ENCODE measurements at places on chromosomes 1 and 21.

GRCh38 chr21:27648560-27648959 is 681.7 kb upstream of the ADAMTS5 start:
- H3K4me1 ChIP-seq: no peaks in the 10 kb centered on the region
- H3K27ac ChIP-seq: no peak overlapping the region
- no peaks in the 10 kb centered on the region for H3K27me3 ChIP-seq
- H3K4me3 ChIP-seq: no peak overlapping the region
- no peaks in the 10 kb centered on the region for H3K36me3 ChIP-seq

- peak overlapping the region; percentile 67 for H3K4me3 ChIP-seq
- peaks cover 5% of the 10 kb centered on the region for H3K27me3 ChIP-seq
- H3K36me3 ChIP-seq: peaks cover 19% of the 10 kb centered on the region
- peak overlapping the region; percentile 75 for H3K27ac ChIP-seq
These were observed 155.2 kb upstream of the COA6 start for GRCh38 chr1:234218078-234218477.

DNA sequence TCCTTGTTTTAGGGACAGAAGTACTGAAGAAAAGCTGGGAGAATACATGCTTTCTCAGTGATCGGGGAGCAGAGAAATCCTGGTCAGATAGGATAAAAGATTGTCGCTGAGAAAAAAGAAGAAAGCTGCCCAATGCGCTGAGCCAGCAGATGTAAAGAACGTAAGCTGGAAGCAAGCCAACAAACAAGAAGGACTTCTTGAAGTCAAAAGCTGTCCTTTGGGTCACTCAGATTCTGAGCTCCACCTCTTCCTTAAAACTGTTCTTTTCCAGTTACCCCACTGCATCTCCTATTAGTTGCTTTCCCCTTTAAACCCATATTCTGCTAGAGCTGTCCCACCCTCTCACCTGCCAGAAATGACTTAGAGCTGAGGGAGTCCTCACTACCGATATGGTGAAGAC is 64.8 kb downstream of the GPR137B start:
- H3K36me3 ChIP-seq: peaks cover 21% of the 10 kb centered on the region
- no peak for DNase-seq
- H3K4me3 ChIP-seq: no peak overlapping the region
- H3K4me1 ChIP-seq: no peaks in the 10 kb centered on the region

GRCh38 chr1:3520419-3521378 is 66.2 kb downstream of the ARHGEF16 start:
- no peak for DNase-seq
- no peaks in the 10 kb centered on the region for H3K4me1 ChIP-seq
- no peak overlapping the region for H3K4me3 ChIP-seq
- H3K27me3 ChIP-seq: no peaks in the 10 kb centered on the region

DNA sequence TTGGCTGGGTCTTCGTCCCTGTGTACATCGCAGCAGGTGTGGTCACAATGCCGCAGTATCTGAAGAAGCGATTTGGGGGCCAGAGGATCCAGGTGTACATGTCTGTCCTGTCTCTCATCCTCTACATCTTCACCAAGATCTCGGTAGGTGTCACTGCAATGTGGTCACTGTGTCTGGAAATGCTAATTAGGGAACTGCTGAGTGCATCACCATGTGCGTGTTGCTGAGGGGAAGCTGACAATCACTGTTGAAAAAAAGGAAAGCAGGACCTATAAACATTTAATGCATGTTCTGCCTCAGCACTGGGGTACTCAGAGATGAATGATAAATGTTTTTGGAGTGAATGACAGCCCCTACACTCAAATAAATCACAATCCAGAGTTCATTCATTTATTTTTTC is 6.8 kb downstream of the SLC5A9 start:
- H3K4me3 ChIP-seq: no peak overlapping the region
- no peaks in the 10 kb centered on the region for H3K36me3 ChIP-seq
- no peaks in the 10 kb centered on the region for H3K27me3 ChIP-seq

All from activated CD8-positive, alpha-beta memory T cell treated with anti-CD3 and anti-CD28 coated beads, Interleukin-2, amount 10 ng/mL, durations not matched to agents 7 days and 5 days (primary cell).